SK-N-DZ (cell line): ENCODE measurements at places on chromosomes 12 and 14.

- DNase-seq, result no peak
Measured at GRCh38 chr12:71456316-71456715, 16.7 kb downstream of the LGR5 start.

DNA sequence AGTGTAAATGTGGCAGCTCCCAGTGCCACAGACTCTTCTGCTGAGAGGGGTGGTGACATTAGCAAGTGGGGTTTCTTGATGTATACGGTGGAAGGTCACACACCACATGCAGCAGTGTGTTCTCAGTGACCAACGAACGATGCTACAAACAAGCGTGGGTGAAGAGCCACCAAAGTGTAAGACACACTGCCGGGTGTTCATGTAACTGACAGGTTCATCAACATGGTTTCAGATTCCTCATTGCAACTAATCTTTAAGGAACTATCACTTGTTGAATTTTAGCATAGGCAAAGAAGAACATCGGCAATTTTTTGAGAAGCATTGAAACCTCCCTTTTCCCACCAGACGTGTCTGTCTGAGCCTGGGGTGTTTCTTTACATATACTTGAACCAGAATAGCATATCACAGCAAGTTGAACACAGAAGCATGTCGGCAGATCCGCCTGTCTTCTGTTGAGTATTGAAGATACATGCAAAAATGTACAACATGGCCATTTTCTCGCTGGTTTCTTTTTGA lies 58.8 kb downstream of the PPP2R5C start:
- no peak for DNase-seq

DNA sequence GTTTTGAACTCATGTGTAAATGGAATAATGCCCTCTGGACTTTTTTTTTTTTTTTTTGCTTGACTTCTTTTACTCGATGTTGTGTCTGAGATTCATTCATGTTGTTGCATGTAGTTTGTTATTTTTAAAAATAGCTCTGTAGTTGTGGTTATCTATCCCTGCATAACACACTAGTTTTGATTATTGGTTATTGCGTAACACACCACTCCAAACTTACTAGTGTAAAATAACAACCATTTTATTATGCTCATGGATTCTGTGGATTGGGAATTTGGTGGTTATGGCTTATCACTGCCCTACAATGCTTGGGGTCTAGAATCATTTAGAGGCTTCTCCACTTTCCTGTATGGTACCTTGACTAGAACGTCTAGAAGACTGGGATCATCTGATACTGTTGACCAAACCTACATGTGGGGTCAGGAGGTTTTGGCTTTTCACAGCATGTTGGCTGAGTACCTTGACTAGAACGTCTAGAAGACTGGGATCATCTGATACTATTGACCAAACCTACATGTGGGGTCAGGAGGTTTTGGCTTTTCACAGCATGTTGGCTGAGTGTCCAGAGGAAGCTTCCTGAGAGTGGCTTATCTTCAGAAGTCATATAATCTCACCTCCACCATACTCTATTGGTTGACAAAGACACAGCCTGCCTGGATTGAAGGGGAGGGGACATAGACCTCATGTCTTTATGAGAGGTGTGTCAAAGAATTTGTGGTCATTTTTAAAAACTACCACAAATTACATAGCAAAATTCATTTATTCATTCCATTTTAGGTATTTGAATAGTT lies 11.6 kb downstream of the VRK1 start:
- no peak for DNase-seq

- DNase-seq, result peak; percentile 65
Measured at GRCh38 chr14:36268121-36268520, 52.3 kb downstream of the MBIP start.

GRCh38 chr12:68792952-68793351 lies 15.0 kb upstream of the MDM2 start:
- peak; percentile 29 for DNase-seq

DNA sequence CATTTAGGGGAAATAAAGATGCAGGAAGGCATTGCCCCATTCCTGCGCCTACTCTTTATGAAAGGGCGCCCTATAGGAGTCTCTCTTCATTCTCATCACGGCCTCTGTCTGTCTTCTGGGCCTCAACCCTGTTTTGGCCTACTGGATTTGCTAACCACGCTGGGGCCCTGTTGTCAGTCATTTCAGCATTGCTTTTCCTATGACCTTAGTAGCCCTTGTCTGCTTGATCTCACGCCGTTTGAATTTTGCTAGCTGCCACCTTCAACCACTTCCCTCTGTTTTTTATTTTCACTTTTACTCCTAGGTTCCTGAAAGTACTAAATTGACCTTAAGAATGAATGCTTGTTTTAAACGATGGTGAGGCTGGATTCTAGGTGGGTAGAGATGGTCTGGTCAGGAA lies 139.0 kb downstream of the SYNE2 start:
- DNase-seq, result no peak

- DNase-seq, result no peak
Measured at GRCh38 chr12:101570047-101570446, 24.7 kb upstream of the MYBPC1 start.

DNA sequence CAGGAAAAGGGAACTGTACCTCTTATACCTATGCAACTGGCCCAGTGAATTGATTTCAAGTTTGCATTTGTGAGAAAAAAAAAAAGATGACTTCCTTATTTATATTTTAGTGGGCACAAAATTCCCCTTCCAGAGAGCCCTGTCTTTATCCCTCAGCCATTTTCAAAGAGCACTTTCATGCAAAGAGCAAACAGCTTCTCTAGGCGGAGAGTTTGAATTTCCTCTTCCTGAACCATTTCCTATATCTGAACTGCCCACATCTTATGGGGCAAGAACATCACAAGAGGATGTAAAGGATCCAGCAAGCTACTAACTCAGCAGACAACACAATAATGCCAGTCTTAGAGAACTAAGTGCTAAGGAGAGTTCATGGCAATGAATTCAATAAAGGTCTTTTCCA lies 22.3 kb upstream of the PLXNC1 start:
- no peak for DNase-seq

GRCh38 chr12:67910360-67911274 lies 78.6 kb upstream of the IFNG-AS1 start:
- no peak for DNase-seq

DNA sequence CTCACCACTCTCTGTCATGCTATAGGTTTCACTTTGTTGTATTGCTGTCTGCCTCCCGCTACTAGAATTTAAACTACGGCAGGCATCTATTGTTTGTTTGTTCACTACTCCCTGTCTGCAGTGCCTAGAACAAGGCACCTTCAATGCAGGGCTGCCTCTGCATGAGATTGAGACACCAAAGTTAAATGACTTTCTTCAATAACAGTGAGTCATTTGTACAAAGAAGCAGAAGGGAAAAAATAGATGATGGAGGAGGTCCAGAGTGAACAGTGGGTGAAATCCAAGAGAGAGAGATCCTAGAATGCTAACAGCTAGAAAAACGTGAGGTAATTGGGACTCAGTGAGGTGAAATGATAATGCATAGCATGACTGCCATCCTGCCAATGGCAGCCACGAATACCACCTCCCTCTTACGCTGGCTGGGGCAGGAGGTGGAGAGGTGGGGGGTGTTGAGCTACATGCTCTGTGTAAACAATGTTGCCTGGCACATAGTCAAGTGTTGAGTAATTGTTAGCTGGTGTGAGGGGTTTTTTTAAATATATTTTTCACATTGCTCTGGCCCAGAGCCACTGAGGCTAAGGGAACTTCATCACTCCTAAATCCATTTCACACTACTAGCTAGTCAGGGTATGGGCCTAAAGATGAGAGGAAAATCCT lies 367.6 kb downstream of the RPS29 start:
- no peak for DNase-seq

- DNase-seq, result no peak
Measured at GRCh38 chr12:31006416-31007152, 67.1 kb upstream of the DDX11 start.
